Hepatic stellate cell (primary cell): ENCODE measurements at places on chromosomes 6 and 20.

- no peak for DNase-seq
Observed at GRCh38 chr6:12570461-12571030, 146.0 kb upstream of the PHACTR1 start.

GRCh38 chr6:106451439-106451838, 90.9 kb downstream of the CRYBG1 start:
- peak; percentile 8 for DNase-seq

GRCh38 chr20:39588148-39588757, 626.1 kb downstream of the DHX35 start:
- DNase-seq, result no peak

- no peak for DNase-seq
Observed at GRCh38 chr6:132814716-132815570, 574 bp downstream of the RPS12 start.

DNA sequence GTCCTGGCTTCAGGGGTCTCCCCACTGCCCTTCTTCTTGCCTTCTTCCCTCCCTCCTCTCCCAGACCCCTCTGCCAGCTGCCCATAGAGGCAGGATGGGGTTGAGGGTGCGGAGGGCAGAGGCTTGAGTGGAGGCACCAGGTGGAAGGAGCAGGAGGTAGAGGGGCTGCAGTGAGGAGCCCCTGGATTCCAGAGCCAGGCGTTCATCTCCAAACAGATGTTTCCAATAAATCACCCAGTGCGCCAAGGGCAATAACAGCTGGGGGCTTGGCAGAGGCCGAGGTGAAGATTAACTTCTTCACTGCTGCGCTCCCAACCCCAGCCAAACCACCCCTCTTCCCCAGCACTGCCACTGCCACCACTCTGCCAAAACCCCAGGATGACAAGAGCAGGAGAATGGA, 10.7 kb downstream of the MDFI start:
- DNase-seq, result no peak

DNA sequence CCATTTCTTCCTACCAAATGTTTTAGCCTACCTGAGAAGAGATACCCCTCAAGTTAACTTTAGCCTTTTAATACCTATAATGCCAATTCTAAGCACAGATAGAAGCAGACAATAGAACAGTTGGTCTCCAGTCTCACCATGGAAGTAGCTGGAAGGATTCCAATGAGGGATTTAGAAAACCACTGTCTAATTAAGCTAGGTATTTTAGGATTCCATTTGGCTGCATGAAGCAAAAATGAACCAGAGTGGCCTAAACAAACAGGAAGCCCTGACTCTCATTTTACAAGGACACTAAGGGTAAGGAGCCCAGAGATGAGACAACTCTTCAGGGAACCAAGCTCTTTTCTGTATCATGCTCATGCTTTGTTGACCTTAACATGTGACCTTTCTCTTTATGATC, 199.2 kb downstream of the ALDH8A1 start:
- no peak for DNase-seq

DNA sequence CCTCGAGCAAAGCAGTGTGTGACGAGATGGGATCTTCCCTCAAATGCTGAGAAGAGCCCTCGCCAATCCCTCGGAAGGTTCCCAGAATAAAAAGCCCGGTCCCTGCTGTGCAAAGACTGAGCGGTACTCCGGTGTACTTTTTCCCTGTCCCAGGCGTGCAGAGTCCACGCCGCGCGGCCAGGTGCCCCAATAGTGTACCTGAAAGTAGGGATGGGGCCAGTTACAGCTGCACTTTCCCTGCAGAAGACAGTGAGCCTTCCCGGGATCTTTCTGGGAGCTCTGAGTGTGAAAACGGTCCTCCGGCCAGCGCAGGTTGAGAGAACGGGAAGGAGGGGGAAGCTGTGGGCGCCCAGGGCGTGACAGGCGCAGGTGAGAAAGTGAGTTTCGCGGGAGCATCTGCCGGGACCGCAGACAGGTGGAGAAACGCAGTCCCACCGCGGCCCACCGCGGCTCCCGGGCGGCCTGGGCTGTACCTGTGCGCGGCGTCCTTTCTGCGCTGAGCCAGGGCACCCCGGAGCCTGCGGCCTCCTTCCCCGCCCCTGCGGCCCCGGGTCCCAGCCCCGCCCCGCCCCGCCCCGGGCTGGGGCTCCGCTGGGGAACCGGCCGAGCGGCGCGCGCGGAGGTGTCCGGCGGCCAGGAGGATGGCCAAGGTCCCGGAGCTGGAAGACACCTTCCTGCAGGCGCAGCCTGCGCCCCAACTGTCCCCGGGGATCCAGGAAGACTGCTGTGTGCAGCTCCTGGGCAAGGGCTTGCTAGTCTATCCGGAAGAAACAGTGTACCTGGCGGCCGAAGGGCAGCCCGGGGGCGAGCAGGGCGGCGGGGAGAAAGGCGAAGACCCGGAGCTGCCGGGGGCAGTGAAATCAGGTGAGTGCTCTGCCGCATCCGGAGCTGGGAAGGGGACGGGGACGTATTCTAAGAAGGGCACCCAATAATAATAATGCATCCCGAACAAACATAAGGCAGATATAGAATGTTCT, at the start of gene RFX6:
TSS of gene RFX6 (plus strand) at position 608 of the 977 bp plus-strand sequence. CDS start at position 642, 34 bp downstream.
- DNase-seq, result no peak

DNA sequence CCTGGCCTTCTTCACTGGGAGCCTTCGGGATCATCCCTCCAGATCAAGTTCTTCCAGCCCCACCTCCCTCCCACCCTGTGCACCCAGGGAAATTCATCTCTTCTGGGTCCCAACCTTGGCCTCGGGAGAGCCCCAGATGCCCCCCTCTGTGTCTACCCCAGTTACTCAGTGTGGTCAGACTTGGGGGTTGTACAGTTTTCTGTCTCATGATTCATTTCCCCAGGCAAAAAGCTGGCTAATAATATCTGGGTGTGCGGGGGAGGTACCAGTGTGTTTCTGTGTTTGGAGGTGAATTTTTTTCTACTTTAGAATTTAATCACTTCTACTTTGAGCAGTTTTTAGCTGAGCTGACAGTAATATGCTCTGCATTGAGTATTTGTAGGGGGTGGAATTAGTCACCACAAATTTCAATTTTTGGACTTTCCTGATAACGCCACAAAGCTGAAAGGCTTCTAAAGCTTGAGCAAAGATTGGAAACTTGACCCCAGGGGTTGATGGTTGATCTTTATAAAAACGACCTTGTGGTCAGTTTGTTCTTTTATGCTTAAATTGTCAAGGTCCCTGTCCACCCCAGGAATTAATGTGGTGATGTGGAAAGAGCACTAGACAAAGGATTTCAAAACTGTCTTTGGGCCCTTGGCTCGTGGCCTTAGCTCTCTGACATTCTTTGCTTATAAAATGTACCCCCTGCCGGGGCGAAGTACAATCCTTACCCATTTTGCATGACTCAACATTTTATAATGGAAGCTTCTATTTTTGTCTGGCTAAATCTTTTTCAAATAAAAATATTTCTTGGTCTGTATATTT, 284.7 kb upstream of the TAB2 start:
- DNase-seq, result peak; percentile 64

- DNase-seq, result no peak
Observed at GRCh38 chr6:168086616-168087015, 7.6 kb upstream of the FRMD1 start.

DNA sequence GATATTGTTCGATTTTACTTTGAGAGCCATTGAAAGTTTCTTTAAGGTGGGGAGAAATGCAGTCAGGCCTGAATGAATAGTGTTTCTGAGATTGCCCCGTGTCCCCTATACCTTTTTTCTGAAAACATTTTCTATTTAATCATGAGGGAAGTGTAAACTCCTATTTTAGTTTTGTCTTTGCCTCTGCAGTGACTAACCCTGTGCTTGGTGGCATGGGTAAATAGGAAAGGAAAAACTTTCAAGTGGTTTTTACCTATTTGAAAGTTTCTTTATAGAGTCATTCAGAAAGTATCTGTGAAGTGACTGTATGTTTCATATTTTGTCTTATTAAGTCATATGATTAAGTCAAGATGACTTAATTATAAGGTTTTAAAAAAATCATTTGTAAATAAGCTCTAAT, 14.5 kb downstream of the SNRNP48 start:
- no peak for DNase-seq

GRCh38 chr20:35726842-35727711, 15.0 kb downstream of the RBM39 start:
- DNase-seq, result no peak

GRCh38 chr6:1832358-1832757, 222.6 kb downstream of the FOXC1 start:
- no peak for DNase-seq

GRCh38 chr6:42756722-42757121, 10.8 kb upstream of the TBCC start:
- no peak for DNase-seq

- no peak for DNase-seq
Observed at GRCh38 chr6:74041420-74041819, 345.4 kb downstream of the CD109 start.

DNA sequence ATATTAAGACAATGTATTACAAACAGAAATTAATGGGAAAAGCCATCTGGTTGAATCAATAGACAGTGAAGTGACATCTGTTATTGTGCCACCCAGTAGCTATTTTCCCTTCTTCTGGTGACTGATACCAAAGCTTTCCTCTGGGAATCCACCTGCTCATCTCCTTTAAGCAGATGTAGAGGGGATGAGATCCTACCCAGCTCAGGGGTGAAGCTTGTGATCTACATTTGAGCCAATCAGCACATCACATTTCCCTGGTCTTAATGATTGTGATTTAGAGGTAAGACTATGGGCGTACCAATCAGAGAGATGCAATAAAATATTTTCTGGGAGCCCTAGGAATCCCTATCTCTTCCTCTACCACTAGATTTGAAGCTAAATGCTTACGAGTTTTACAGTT, 782.9 kb downstream of the PTPRT start:
- DNase-seq, result no peak
